ENCODE measurements at places on chromosomes 11 and 22. TPM values are rescaled to one million over a fixed set of nuclear protein-coding genes. Genes with fewer than 3 reads are reported as not detected.

GRCh38 chr11:107397357-107397756 is 60.3 kb downstream of the CWF19L2 start:
- DNase-seq = no peak

DNA sequence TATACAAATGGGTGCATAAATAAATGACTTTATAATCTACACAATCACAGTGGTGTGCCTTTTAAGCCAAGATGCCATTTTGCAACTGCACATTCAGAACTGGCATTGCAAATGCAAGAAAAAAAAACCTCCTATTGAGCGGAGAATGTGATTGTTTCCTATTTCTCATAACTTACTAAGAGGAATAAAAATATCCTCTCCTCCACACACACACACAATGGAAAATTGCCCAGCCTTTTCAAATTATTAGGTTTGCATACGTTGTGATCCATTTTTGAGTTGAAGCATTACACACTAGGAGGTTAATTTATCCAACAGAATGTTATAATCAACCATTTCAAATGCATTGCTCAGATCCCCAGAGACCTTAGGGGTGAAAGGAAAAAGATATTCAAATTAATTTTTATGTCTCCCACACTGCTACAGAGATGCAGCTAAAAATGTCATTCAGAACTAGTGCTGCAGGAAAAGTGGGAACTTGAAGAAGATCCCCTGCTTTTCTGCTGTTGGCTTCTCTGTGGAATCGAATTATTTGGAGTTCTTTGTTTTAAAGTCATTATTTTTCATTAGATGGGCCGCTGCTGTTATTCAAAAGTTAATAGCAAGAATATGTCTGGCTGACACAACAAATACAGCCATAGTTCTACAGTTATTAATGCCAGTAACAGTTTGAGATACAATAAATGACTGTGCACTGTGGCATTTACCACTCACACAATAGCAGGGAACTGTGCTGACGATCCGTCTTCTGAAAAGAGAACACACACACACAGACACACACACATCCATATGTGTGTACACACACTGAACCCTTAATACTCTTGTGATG is 299.9 kb upstream of the ANO5 start:
- DNase-seq = no peak

- peak; percentile 70 for DNase-seq
These were observed 4.3 kb upstream of the AMPD3 start for GRCh38 chr11:10450462-10451425.

DNA sequence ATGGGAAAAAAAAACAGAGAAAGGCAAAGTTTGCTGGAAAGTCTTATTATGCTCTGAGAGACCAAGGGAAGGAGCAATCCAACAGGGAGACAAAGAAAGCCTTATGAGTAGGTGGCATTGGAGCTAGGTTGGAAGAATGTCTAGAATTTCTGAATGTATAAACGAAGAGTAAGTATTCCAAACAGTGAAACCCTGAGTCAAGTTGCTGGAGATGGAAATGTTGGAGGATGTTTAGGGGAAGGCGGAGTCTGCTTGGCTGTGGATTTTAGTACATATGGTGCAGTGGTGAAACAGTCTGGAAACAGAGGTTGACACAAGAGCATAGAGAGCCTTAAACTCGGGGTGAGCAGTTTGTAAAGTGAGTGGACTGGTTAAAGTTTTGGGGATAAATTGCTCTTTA is 314.8 kb upstream of the CADM1 start:
- DNase-seq = no peak

DNA sequence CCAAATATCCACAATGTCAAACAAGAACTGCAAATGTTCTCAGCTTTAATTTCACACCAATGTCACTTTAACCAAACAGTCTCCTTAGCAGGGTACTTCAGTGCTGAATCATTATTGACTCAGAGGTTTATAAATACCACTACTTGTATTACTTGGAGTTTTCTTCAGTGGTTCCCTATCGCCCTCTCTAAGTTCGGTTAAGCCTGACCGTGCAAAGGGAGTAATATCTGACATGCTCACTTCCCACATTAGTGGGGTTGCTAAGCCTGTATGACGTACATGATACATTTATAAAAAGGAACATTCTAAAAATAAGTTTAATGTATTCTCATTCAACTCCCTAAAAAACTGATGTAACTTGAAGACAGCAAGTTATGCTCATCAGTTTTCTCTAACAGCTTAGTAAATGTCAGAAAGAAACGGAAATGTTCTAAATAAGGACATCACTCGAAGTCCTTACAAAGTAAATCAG is 93.1 kb upstream of the ZC3H12C start:
- DNase-seq = no peak

- no peak for DNase-seq
These were observed at the start of gene CALCB for GRCh38 chr11:15073361-15074205. Gene CALCB (plus strand): TSS chr11:15073593. CDS start chr11:15074719, 1,126 bp downstream.

Gene IL18
- 20.0 TPM for total RNA-seq

- DNase-seq = peak; percentile 44
These were observed 728 bp upstream of the POGLUT3 start for GRCh38 chr11:108498816-108499408.

DNA sequence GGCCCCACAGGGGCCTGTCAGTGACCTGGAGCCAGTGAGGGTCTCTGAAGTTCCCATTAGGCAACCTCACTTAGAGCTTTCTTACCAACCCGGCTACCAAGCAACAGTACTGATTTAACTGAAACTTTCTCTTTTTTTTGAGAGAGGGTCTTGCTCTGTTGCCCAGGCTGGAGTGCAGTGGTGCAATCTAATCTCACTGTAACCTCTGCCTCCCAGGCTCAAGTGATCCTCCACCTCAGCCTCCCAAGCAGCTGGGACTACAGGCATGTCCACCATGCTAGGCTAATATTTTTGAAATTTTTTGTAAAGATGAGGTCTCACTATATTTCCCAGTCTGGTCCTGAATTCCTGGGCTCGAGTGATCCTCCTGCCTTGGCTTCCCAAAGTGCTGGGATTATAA is 42.5 kb downstream of the ARFGAP3 start:
- no peak for DNase-seq

- DNase-seq = peak; percentile 52
These were observed 14.7 kb upstream of the MFRP start for GRCh38 chr11:119361056-119361787.

Gene MIAT
- 4.7 TPM for total RNA-seq

DNA sequence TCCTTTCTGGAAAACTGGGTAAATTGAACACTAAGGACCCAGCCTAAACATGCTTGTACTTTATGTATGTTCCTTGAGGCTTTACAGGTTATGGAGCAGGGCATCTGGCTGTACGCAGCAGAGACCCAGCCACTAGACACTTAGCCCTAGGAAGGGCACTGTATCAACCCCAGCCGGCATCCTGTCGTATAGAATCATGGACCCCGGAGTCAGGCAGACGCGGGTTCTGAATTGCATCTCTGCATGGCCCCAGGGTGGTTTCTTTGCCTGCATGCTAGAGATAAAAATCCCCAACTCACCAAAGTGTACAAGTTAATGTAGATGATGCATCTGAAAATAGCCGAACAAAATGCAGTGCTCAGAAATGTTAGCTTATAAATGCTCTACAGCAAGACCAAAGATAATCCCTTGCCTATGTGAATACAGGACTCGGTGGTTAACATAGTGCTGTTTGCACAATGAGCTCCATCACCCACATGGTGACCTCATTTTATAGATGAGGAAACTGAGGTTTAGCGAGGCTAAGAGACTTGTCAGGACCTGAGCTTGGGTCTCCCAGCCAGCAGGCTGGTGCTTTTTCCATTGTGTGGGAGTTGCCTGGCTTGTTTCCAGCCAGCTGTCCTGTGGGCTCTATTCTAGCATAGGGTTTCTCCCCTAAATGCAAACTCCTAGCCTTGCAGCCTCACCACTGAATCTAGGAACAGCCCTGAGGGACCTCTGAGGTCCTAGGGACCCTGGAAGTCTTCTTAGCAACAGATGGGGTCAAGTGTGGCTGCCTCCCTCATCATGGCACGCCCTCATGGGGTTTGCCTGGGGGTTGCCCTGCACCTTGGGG is 7.3 kb downstream of the CD6 start:
- no peak for DNase-seq

GRCh38 chr22:44019846-44020245 is 4.3 kb upstream of the PARVB start:
- no peak for DNase-seq

Data from ureter (tissue), 1 donor.